ENCODE measurements at places on chromosomes 1 and 21. TPM values are rescaled to one million over a fixed set of nuclear protein-coding genes. Genes with fewer than 3 reads are reported as not detected.

The PLD5 gene
- total RNA-seq, result not detected

The USP33 gene
- 92.6 TPM for total RNA-seq

The PAPPA2 gene
- total RNA-seq, result 2.0 TPM

The C8A gene
- not detected for total RNA-seq

The SPATA45 gene
- total RNA-seq, result 0.40 TPM

The OR6N1 gene
- total RNA-seq, result not detected

The CYP4Z1 gene
- not detected for total RNA-seq

The AK5 gene
- total RNA-seq, result 0.11 TPM

The FGR gene
- total RNA-seq, result not detected

The ELOVL1 gene
- 78.3 TPM for total RNA-seq

The HORMAD1 gene
- total RNA-seq, result 12.5 TPM

The NMNAT2 gene
- total RNA-seq, result 0.03 TPM

The NECTIN4 gene
- total RNA-seq, result 0.21 TPM

The NEGR1 gene
- not detected for total RNA-seq

The XKR8 gene
- total RNA-seq, result not detected

The SDC3 gene
- 73.0 TPM for total RNA-seq

The OR2T35 gene
- not detected for total RNA-seq

The FCRL5 gene
- not detected for total RNA-seq

The CATSPERE gene
- total RNA-seq, result 0.13 TPM

The NGF gene
- total RNA-seq, result not detected

The C1orf185 gene
- not detected for total RNA-seq

The NEK2 gene
- total RNA-seq, result 25.5 TPM

The CLCA4 gene
- total RNA-seq, result not detected

The PGLYRP3 gene
- not detected for total RNA-seq

The WNT2B gene
- total RNA-seq, result 0.37 TPM

The FYB2 gene
- total RNA-seq, result not detected

The LY9 gene
- not detected for total RNA-seq
